ENCODE measurements at places on chromosomes 5 and 9.

DNA sequence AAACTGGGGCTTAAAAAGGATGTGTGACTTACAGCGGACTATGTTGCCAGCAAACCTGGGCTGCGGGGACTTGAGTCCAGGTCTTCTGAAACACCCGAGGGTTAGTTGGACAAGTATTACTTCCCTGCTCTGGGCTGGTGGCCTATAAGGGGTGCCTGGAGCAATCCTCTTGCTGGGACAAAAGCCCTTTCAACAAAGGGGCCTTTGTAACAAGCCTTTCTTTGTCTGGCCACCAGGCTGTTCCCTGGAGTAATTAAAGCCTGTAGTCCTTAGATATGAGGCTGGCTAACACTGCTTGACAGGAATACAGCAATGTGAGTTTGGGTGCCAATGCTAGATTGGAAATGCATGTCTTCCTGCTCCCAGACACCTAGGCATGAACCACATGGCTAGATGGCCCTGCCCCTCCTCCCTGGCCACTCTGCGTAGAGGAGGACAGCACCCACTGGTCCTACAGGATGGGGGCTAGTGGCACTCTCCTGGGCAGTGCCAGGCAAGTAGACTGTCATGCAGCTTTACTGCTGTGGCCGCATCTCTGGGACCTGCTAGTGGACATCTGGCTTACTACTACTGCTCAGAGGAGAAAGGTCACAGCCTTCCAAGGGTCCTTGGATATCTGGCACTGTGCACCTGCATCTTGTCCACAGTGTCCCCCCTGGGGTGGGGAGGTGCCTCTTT is 343.1 kb downstream of the ZSWIM6 start:
- DNase-seq, result no peak

GRCh38 chr5:58235299-58235698 is 224.6 kb downstream of the PLK2 start:
- DNase-seq, result no peak

DNA sequence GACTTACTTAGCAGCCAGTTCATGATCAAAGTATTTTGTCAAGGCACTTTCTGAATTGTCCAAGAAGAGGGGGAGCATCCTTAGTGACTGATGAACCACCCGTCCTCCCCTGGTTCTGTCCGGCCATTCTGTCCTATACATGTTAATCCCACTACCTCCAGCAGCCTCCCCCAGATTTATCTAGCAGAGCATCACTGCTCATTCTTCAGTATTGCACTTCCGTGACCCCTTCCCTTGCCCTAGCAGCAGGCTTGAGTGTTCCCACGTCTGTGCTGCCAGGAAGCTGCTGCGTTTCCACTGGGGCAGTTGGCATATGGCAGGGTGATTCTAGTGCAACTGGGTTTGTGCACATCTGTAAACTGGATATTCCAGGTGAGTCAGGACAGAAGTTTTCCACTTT is 4.5 kb downstream of the GLDC start:
- DNase-seq, result no peak

DNA sequence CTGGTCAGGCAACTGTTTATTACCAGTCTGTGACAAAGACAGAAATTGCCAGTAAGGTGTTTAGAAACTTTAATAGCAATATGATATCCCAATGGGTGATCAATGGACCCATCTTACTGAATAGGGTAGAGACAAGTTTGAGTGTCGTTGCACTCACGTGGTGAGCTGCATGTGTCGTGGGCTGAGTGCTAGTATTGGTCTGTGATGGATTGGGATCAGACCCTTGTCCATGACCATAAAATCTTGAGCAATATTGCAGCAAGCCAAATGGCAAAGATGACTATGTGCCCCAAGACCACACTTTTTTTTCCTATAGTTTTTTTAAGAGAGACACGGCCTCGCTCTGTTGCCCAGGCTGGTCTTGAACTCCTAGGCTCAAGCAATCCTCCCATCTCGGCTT is 114.5 kb downstream of the PALM2AKAP2 start:
- DNase-seq, result no peak

- peak; percentile 46 for DNase-seq
These were observed 1111.1 kb downstream of the TAF11L14 start for GRCh38 chr5:18745042-18745987.

- DNase-seq, result no peak
These were observed 421.7 kb downstream of the CDH12 start for GRCh38 chr5:22431406-22431805.

- no peak for DNase-seq
These were observed 745.3 kb upstream of the CHD1 start for GRCh38 chr5:99674101-99674500.

GRCh38 chr9:127491516-127491915 is 40.2 kb downstream of the LRSAM1 start:
- DNase-seq, result no peak

DNA sequence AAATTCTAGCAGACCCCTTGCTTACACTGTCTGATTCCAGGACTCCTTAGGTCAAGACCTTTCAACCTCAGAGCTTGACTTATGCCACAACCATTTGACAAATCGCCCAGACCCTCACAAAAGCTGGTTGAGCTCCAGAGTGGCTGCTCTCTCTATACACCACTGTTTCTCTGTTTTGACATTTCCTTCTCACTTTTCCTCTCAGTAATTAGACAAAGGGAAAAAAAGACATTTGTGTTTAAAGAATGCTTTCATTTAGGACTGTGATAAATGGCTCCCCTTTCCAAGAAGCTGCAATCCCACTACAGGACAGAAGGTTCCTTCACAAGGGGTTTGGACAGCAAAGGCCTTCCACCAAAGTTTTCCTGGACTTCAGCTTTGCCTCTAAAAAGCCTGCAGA is 601.3 kb downstream of the NR2F1-AS1 start:
- no peak for DNase-seq

DNA sequence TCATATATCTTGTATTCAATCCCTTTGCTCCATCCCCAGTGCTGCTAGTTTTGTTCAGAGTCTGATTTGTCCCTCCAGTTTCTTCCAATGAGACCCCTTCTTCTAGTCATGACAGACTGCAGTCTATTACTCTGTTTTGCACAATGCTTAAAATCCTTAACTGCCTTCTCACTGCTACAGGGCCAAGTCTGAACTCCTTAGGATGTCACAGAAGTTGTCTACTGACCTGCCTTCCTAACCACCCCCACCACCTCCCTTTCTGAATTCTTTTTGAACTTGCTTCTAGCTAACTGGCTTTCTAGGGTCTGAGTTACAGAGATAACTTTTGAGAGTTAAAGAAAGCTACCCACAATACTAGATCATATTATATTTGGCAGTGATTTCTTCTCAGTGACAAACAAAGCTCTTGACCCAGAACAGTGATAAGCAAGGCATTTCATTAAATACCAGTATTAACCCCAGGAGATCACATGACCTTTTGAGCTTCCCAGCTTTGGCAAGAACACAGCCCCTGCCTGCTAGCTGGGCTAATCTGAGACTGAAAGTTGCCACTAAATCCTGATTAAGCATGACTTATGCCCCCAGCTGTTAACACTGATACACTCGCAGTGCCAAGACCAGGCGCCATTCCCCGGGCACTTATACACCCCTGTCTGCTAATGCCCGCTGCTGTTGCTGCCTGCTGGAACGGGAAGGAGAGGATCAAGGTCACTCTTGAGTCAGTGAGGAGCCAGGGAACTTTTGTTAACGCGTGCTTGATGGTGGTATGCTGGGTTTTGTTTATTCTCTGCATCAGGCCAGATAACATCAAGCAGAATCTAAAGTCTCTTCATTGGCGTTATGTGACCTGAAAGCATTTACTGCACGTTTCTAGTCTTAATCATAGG is 36.4 kb upstream of the ADAMTSL1 start:
- no peak for DNase-seq

DNA sequence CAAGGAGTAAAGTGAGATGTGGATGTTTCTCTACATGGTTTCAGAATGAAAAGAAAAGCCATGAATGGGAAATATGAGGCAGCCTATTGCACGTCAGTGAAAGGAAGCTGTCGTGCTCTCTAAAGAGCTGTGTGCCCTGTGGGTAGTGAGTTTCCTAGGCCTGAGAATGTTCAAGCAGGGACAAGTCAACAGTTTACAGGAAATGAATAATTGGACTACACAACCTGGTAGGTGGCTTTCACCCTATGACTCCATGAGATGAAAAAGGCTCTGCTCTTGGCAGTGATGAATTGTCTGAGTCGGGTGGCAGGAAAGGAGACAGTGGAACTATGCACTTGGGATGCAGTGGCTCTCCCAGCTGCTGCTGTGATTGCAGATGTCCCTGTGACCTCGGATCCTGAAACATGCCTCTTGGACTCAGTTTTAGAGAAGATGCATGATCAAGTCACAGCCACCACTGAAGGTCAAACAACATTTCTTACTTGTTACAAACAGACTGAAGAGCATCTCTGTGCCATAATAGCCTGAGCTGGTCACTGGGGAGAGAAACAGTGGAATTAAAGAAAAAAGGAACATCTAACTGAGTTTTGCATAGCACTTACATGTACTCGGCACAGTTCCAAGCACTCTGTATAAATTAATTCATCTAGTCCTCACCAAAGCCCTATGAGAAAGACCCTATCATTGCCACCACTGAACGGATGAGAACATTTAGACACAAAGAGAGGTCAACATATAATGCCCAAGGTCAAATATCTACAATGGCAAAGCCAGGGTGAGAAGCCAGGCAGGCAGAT is 293.7 kb downstream of the SPOCK1 start:
- DNase-seq, result no peak

DNA sequence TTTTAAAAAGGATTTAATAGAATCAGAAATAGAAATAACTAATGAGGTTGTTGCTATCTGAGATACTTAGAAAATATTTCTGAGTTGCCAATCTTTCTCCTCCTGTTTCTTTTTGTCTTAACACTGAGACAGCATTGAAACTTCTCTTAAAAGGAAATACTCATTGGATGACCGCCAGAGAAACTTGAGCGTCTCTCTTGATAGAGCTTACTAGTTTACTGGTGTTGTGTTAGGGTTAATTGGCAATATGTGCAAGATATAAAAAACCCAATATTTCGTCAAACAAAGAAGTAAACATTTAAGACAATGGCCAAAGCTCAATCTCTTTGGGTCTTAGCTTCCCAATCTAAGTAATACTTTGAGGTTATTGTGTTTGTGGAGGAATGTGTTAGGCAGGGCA is 176.4 kb upstream of the CHD1 start:
- DNase-seq, result no peak

- peak; percentile 41 for DNase-seq
These were observed 43.0 kb downstream of the STRBP start for GRCh38 chr9:123225374-123225813.

- DNase-seq, result no peak
These were observed 46.7 kb downstream of the PRLR start for GRCh38 chr5:35183556-35183955.

DNA sequence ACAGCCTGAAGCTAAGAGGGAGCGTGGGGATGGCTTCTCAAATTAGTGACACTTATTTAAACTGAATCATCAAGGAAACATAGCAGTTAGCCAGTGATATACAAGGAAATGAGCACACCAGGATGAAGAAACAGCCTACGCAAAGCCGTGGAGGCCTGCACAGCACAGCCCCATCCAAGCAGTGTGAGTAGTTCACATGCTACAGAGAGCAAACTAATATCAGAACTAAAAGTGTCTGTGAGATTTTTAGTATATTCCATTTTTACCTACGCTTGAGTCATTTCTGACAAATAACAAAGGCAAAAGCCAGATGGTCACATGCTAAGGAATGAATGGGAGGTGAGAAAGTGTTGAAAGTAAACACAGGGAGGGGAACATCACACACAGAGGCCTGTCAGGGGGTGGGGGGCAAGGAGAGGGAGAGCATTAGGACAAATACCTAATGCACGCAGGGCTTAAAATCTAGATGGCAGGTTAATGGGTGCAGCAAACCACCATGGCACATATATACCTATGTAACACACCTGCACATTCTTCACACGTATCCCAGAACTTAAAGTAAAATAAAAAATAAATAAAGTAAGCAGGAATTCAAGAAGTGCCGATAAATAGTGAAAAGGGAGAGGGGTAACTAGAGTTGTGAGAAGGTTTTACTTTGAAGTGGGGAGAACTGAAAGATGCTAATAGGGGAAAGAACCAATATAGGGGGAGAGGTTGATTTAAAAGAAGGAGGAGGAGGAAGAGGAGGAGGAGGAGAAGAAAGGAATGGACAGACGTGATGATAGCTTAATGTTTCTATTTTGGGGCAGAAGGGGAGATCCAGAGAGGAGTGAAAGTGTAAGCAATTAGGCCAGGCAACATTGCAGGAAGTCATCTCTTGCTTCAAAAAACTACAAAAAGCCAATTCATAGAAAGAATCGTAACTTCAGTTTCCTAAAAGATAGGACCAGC is 100.9 kb upstream of the PTGER4 start:
- no peak for DNase-seq

- DNase-seq, result no peak
These were observed 132.5 kb downstream of the CDH18 start for GRCh38 chr5:19855453-19855852.

GRCh38 chr9:124658165-124659017 is 112.7 kb downstream of the NR6A1 start:
- DNase-seq, result peak; percentile 91

DNA sequence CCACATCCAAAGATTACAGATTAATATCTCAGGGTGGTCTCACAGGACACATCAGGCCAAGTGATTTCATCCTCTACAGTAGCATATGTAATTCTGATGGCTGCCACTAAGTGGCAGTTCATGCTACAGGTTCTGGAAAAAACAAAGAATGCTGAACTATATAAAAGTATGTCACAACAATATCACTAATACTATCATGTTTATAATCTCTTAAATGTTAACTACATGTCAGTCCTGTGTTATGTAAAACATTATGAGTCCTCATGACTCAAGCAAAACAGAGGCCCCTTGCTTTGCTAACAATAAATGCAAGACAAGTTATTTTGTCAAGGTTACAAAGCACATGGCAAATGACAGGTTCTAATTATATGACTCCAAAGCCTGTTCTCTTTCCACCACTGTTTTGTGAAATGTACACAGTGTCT is 233.2 kb downstream of the FBXL17 start:
- peak; percentile 7 for DNase-seq

DNA sequence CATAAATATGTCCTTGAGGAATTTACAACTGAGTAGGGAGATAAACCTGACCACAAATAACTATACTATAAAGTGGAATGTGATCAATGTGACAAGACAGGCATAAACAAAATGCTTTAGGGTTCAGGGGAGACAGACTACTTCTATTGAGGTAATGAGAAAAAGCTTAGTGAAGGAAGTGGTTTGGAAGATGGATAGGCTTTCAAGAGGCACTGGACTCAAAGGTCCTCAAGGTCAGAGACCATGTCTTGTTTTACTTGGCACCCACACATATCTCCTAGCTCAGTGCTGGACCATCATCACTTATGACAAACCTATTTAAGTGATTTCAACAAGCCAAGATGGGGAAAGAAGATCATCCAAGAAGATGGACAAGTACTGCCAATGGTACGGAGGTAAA is 257.8 kb downstream of the BNC2 start:
- DNase-seq, result no peak

GRCh38 chr5:60789551-60789950 is 54.5 kb downstream of the ELOVL7 start:
- DNase-seq, result no peak

GRCh38 chr5:127418974-127419682 is 98.3 kb upstream of the PRRC1 start:
- no peak for DNase-seq
